ENCODE measurements at places on chromosomes 6 and 20.
A peak's percentile ranks its signal among the peaks of the same experiment; 100 is the strongest.

DNA sequence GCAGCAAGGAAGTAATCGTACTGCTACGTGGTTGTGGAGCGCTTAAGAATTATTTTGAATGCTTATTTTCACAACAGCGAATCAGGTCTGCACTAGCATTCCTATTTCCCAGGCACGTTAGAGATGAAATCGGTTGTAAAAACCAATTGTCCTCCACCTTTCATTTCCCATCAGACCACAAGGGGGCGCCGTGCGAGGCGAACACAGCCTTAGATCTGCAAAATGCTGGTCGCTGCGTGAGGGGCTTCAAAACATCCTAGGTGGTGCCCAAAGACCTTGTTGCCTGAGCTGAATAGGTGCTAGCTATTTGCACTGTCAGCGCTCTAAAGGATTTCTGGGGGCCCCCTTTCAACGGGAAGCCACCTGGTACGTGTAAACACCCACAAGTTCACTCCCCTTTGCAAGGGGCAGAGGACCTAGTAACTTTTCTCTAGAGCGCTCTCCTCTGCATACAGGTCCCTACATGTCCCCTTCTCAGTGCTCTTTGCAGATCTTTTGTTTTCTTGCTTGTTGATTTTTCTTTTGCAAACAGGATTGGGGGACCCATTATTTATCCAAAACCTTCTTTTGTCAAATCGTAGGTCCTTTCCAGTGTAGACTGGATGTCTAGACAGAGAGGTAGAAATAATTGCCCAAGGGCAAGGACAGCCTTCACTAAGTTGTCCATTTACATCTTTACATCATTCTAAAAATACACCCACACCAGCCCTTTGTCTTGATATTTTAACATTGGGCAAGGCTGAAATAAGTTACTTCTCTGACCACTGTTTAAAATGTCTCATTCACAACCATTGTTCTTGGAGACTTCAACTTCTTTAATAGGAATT, 59.8 kb downstream of the NEDD9 start:
- DNase-seq: peak; percentile 71

- no peak for DNase-seq
Measured at GRCh38 chr6:4396044-4396443, 260.7 kb upstream of the ECI2 start.

DNA sequence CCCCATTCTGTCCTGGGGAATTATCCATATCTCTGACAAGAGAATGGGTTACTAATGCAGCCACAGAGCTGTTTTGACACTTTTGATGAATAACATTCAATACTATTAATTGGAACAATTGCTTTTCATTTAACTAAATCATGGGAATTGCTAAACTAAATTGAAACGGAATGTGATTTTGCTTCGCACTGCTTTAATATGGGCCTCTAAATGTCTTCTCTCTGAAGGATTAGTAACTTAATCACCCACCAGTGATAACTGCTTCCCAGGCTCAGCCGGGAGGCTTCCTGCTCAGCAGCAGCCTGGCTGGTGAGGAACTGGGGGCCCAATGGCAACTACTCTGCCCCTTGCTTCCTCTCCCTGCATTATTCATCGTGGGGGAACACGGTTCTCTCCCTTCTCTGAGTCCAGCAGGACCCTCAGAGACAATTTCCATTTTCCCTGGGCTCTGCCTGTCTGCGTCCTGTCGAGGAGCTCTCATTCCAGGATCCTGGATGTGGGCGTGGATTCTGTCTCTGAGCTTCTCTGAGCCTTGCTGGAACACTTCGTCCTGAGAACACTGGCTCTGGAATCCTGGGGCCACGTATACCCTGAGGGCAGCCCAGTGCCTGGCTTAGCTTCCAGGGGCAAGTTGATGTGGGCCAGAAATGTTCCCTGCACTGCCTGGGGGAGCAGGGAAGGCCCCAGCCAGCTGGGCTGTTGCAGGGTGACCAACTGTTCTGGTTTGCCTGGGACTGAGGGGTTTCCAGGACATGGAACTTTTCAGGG, 308.9 kb downstream of the DHX35 start:
- no peak for DNase-seq

DNA sequence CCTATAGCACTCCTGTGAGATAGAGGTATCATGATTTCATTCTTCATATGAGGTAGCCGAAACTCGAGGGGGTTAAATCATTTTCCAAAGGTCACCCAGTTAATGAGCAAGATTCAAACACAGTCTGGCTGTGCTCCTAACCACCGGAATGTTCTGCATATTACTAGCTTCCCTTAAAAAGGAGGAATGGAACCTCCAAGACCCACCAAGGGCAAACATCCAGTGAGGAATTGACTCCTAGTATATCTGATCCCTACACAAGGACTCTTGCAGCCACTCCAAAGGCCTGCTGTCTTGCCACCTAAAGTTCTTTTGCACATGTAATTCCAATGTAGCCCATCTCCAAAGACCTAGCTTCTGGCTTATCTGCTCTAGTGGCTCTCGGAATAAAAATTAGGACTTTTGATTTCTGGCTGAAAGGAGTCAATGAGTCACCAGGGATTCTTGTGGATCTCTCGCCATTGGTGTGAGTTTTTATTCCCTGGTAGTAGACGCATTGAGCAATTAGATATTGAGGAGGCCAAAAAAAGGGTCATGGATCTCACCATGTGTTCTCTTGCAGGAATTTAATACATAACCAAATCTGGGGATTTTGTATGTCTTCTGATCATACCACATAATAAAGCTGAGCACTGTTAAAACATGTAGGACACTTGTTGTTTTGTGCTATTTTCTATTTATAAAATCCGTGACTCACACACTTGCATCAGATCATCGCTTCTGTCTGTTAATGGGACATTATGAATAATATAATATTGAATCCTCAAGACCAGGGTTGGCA, 9.1 kb downstream of the BCAS1 start:
- peak; percentile 23 for DNase-seq

DNA sequence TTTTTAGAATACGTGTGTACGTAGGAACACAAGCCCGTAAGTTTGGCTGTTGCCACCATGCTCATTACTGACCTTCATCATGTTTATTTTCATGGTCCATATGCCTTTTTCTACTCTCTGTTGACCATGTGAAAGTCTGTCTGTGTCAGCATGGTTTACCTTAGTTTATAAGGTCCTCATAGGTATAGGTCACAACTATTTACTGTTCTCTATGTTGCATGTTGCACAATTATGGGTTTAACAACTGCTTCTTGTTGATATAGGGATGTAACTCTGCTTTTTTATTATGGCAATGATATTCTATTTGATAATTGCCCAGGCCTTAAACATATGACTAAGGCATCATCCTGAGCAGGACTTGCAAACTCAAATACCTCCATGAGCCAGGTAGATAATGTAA, 13.4 kb upstream of the RANBP9 start:
- no peak for DNase-seq

- peak; percentile 8 for DNase-seq
Measured at GRCh38 chr20:24836041-24836533, 113.0 kb upstream of the CST7 start.

DNA sequence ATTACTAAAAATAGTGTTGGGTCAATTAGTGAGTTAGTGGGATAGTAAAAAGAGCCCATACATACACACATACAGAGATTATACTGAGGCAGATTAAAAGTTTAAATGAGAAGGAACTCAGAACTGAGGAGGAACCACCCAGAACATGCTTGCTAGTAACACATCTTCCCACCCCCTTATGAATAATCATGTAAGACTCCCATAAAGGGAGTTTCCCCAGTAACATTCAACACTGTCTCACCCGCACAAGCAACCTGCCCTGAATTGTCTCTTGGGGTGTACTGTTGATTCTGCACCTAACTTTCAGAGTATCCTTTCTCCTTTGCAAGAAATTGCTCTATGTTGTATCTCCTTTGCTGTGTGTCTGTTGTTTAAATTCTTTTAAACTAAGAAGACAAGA, 11.1 kb upstream of the HLA-DQB2 start:
- peak; percentile 31 for DNase-seq

DNA sequence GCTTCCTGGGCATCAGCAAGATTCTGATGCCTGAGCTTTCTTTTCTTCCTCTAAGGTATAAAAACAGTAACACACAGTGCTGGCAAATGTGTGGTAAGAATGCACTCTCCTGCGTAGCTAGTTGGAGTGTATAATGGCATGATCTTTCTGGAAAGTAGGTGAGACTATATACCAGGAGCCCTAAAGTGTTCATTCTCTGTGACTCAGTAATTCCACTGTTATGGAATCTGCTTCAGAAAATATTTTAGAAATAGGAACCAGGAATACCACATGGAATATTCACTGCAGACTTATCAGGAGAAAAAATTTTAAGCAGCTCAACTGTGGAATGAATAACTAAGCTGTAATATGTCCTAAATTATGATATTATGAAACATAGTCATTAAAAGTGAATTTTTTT, 16.9 kb upstream of the CSE1L start:
- no peak for DNase-seq

GRCh38 chr20:43746344-43747137, 19.7 kb upstream of the GTSF1L start:
- DNase-seq: no peak

DNA sequence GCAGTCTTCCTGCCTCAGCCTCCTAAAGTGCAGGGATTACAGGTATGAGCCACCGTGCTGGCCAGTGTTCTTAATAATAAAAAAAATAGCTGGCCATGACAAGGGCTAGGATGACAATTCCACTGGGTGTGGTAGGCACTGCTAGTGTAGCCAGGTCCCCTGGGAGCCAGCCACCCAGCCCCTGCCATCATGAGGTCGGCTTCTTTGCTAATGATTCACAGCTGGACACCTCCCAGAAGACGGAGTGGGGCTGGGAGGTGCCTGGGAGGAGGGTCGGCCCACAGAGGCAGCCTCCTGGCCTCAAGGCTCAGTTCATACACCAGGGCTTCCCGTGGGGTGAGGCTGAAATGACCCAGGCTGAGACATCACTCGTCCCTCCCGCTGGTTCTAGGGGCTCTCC, 230.4 kb downstream of the TAF4 start:
- no peak for DNase-seq

GRCh38 chr6:73308712-73309534, 45.2 kb downstream of the DPPA5 start:
- no peak for DNase-seq

DNA sequence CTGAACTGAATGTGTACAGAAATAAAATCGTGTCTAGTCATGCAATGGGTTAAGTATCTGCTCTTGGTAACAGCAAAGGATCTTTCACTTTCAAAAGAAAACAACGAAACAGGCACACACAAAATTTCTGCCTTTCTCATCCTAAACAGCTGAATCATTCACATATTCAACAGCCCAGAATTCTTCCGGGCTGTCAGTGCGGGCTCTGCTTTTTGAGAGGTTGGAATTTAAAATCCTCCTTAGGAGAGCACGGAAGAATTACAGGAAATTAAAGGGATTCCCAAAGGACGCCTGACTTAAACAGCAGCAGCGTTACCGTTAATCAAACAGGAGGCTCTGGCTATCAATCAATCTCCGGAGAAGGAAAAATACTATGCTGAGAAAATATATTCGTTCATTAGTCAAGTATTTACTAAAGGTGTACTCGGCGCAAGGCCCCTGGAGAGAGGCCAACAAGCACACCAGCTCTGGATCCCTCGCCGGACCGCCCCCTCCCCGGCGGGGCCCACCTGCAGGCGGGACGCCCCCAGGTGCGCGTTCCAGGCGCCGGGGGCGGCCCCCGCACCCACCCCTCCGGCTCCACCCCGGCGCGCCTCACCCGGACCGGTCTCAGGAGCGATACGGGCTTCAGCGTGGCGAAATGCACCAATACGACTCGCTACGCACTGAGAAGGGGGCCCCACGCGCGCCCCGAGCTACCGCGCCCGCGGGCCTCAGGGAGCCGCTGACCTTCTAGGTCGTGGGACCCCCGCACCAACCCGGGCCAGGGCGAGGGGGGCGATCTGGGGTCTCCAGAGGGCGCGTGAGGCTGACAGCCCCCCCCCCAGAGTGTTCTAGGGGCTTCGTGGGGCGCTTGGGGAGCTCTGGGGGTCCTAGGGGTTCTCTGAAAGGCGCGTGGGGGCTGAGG, 1.0 kb downstream of the NAPB start:
- peak; percentile 65 for DNase-seq

GRCh38 chr6:125953502-125953875, 3.1 kb upstream of the HINT3 start:
- DNase-seq: no peak

DNA sequence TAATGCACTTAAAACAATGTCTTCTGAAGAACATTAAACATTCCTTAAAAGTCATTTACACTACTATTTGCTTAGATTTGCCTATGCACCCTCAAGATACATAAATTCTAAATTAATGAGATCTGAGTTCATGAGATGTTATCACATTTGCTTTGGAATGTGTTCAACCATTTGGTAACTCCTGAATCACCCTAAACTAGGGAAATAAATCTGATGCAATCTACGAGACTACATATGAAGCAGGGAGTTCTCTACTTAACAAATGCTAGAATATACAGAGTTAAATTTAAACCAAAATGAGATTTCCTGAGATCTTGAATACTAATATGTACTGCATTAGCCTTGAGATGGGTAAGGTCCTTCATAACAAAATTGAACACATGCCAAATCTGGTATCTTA, 170.1 kb downstream of the CLIC5 start:
- DNase-seq: peak; percentile 20

DNA sequence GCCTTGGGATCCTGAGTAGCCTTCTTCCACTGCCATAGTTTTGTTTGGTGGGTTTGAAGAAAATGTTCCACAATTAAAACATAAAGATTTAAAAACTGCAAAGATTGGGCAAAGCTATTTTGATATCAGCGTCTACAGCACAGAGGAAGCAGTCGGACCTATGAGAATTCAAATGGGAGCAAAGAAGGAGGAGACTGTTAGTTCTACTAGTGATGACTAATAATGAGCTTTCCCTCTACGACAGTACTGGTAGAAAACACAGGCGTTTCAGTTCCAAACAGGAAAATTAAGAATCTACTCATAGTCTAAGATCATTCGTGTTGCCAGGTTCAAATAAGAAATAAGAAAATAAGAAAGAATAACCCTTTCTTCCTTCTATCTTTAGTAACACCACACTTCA, 121.2 kb downstream of the INSM1 start:
- no peak for DNase-seq

- peak; percentile 40 for DNase-seq
Measured at GRCh38 chr6:144065213-144065660, 30.1 kb downstream of the SF3B5 start.

DNA sequence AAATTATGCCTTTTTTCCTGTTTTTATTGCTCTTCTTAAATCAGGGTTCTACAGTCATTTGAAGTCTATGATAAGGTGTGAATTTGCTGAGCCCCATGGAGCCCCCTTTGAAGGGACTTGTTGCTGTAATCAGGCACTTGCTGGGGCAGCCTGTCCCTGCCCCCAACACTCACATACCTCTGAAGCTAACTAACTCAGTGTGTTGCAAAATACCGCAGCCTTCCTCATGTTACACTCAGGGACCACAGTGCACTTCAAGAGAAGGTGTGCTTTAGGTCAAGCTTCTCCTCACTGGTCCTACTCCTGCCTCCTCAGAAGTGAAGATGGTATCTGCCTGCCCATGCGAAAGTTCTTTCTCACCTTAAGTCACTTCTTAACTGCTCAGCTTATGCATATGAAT, 66.1 kb upstream of the GLP1R start:
- no peak for DNase-seq

- DNase-seq: no peak
Measured at GRCh38 chr6:26388441-26388840, 5.5 kb downstream of the BTN2A2 start.
